ENCODE measurements at places on chromosomes 11 and 22. TPM values are rescaled to one million over a fixed set of nuclear protein-coding genes. Genes with fewer than 3 reads are reported as not detected.

Gene C11orf91
- not detected for total RNA-seq

Gene CRYBA4
- total RNA-seq, result not detected

DNA sequence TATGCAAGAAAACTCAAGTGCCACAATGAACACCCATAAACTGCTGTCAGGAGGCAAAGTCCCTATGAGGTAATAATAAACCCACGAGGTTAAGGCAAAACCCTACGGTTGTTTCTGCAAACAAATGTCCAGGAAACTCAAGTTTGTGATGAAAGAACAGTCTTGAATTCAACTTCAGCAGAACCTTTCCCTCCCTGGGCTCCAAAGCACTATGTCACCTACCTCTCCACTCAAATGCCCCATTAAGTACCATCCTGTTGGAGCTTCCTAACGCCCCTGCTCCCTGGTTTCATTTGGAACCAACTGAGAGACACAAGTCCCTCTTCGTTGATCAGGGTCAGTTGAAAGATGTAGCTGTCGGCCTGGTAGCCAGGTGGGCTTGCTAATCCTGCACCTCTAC is 2.6 kb upstream of the C11orf91 start:
- no peak for DNase-seq

DNA sequence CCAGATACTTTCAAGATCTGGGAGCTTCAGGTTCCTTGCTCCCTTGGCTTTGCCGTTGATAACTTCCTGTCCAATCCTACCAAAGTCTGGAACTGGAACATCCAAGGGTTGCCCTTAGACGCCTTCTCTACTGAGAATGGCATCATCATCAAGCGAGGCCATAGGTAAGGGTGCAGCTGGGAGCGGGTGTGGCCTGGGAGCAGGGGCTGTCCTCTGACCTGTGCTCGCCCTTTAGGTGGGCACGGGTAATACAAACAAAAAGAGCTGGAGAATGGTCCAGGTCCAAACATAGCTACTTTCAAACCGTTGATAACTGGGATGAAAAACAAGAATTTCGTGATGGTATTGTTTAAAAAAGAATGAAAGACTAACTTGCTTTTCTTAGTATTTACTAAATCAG is 25.0 kb downstream of the CASP12 start:
- DNase-seq, result no peak

- no peak for DNase-seq
These were observed 51.6 kb upstream of the MYEOV start for GRCh38 chr11:69242266-69242920.

GRCh38 chr11:21615955-21616371 is 576.9 kb upstream of the ANO5 start:
- no peak for DNase-seq

DNA sequence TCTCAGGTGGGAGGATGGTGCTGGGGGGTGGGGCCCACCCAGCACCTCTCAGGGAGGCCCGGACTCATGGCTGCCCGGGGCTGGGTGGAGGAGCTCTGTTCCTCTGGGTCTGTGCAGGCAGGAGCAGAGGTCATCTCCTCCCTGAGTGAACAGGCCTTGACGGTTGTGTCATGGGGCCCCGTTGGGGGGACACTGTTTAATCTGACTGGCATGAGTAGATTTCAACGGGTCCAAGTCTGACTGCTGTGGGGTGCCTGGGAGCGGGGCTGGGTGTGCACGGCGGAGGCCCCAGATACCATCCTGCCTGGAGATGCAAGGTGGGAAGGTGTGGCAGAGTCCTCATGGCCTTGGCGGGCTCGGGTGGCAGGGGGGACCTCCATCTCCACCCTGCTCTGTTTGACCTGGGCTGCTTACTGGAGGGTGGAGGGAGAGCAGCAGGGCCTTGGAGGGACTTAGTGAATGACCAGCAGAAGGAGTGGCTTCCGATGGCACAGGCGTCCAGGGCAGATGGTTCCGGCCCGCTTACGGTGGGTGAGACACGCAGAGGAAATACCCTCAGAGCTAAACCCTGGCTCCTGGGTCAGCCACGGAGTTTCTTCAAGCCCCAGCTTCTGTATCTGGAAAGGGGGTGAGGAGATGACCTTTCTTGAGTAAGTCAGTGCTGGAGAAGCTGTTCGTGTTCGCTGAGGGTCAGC is 48.7 kb downstream of the SMIM38 start:
- no peak for DNase-seq

DNA sequence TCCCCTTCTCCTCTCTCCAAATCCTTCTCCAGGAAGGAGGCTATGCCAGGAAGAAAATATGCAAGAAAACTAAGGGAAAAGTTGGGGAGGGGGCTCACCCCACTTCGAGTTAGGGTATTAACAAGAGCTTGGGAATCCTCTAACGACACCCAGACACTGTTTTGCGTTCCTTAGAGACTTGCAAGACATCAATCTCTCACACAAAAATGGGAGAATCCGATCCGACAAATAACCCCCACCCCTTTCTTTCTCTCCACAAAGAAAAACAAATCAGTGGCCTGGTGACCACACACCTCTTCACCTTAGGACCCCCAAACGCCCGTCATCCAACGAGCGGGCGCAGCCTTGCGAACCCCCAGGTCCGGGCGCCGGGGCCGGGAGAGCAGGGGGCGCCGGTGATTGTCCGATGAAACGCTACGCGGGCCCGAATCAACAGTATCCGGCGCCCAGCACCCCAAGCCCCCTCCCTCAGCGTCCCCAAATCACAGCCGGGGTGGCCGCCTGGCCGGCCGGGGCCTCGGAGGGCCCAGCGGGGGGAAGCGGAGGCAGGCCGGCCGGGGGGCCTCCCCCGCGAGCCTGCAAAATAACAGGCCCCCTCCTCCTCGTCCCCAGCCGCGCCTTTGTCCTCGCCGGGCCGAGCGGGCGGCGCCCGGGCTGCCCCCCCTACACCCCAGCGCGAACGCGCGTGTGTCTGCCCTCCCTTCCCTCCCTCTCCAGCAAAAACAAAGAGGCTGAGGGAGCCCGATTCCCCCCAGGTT is 690 bp downstream of the CSNK1E start:
- peak; percentile 66 for DNase-seq

- peak; percentile 89 for DNase-seq
These were observed at the start of gene MYEOV for GRCh38 chr11:69293819-69294505. TSS of gene MYEOV (plus strand) at chr11:69294155. CDS start at chr11:69295355, 1,200 bp downstream.

DNA sequence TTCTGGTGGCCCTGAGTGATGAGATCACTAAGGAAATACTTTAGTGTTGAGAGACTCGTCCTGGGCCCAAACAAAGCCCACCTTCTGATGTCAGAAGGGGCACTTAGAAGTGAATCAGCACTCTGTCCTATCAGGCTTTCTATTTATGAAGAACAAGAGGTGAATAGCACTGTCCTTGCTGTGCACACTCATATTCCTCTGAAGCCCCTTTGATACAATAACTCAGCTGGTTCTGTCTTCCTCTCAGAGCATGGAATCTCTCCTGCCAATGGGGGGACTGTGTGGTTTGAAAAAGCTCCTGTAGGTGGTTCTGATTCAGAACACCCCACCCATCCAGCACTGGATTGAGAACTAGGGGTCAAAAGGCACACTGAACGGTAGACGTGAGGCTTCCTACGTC is 348.1 kb downstream of the ETS1 start:
- DNase-seq, result no peak

DNA sequence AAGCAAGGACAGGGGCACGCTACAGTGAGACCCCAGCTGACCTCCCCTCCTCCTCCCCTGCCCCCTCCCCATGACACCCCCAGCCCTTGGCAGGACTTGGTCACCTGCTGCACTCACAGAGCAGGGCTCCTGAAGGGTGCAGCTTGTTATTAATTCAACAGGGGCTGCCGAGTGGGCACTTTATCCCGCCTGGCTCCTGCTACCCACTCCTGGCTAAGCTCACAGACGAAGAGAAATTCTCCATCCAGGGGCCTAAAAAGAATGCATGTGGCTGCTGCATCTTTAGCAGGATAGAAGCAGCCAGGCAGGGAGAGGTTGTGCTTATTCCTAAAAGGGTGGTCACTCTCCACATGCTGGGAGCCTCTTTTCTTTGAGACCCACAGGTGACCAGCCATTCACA is 40.3 kb downstream of the GALNT18 start:
- DNase-seq, result no peak

- DNase-seq, result no peak
These were observed 322.4 kb downstream of the TTC28 start for GRCh38 chr22:28357193-28357592.

DNA sequence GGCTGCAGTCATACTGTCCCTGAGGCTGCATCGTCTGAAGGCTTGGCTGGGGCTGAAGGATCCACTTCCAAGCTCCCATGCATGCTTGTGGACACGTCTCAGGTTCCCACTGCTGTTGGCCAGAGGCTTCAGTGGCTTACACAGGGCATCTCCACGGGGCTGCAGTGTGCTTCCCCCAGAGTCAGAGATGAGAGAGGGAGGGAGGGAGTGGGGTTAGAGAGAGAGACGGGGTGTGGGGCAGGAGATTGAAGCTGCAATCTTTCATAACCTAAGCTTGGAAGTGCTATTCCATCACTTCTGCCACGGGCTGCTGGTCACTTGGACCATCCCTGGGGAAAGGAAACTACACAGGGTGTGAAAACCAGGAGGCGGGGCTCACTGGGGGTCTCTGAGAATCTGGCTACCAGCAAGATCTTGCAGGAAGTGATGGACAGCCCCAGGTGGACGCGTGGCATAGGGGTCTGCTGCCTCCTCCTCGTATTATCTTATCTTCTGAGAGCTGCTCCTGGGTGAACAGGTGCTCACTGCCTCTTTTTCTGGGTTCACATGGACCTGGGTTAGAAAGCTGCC is 63.0 kb upstream of the MYEOV start:
- DNase-seq, result no peak

- DNase-seq, result no peak
These were observed 22.3 kb downstream of the SPON1 start for GRCh38 chr11:13984616-13985450.
